Stimulated activated CD4-positive, alpha-beta T cell treated with anti-CD3 and anti-CD28 coated beads, Interleukin-15, amount 100 ng/mL, for 1 hour (primary cell): ENCODE measurements at places on chromosomes 12 and 14.

GRCh38 chr14:58488550-58488949 is 61.0 kb downstream of the KIAA0586 start:
- no peak for DNase-seq

- no peak for DNase-seq
These were observed 101.2 kb upstream of the EIF5 start for GRCh38 chr14:103232831-103233319.

DNA sequence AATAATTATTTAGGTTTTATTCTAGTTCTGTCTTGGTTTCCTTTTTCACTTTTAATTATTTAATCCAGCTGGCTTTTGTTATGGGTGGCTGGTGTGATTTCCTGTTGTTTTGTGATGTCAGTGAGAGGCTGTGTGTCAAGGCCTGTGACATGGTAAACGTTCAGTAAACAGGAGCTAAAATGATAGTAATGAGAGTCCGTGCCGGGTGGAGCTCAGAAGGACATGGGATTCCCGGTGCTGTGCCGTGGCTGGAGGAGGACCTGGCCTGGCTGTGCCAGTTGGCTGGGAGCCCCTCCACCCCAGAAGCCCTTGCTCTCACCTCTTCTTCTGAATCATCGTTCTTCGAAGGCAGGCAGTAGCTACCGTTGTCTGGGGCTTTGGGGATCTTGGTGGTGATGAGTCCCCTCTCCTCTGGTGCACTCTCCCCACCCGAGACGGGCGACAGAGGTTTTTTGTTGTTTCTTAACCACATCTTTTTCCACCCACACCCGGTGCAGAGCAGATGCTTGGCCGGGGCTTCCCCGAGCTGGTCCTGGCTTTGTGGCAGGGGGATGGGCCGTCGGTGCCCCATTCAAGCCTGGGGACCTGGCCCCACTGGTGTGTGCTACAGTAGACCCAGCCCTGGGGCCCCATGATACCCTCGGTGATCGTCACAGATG is 29.1 kb downstream of the SH2B3 start:
- peak; percentile 76 for DNase-seq

DNA sequence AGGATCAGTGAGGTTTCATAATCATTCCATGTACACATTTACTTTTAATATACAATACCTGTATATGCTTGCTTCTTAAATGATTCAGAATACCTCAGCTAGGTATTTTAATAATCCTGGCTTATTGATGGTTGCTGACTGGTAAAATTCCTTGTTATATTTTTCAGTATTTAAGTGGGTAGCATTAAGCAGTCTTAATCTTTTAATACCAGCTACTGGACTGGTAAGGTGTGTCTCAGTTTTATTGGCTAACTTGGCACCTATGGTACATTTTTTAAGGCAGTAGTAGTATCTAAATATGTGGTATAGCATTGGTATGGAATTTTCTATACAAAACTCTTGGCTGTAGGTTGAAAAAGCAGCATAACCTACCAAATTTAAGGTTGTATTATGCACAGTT is 96.6 kb downstream of the RAD52 start:
- DNase-seq: no peak

GRCh38 chr12:67251012-67251411 is 18.1 kb upstream of the CAND1 start:
- no peak for DNase-seq

- DNase-seq: no peak
These were observed 16.7 kb downstream of the PAH start for GRCh38 chr12:102900389-102900788.

GRCh38 chr12:127388985-127389384 is 878.0 kb upstream of the TMEM132C start:
- DNase-seq: no peak

- no peak for DNase-seq
These were observed 93.3 kb upstream of the HECTD1 start for GRCh38 chr14:31300883-31301282.

- DNase-seq: no peak
These were observed 3.7 kb downstream of the WNT5B start for GRCh38 chr12:1632702-1633101.

GRCh38 chr14:78417532-78417931 is 247.4 kb downstream of the NRXN3 start:
- no peak for DNase-seq

DNA sequence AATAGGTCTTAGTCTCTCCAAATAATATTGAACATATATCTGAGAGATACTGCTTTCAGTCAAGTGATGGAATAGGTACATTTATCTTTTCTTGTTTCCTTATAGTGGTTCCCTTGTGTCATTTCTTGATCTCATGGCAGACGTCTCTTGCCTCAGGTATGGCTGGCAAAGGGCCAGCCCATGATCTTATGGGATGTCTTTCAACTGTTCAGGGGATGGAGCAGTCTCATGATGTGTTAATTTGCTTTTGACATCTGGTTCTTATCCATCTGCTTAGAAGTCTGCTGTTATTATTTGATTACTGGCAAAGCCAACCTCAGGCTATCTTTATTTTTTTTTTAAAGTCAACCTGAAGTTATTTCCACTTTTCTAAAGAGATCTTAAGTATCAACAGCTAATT is 262.9 kb downstream of the TMEM117 start:
- no peak for DNase-seq

DNA sequence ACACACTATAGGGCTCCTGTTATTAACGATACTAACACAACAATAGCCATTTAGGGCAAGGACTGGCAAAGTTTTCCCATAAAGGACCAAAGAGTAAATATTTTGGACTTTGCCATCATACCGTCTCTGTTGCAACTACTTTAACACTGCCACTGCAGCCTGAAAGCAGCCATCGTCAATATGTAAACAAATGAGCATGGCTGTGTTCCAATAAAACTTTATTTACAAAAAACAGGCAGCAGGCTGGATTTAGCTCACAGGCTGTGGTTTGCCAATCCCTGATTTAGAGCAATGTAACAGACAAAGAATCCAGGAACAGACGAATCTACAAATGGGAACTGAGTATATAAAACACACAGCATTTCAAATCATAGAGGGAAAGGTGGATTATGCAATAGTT is 84.1 kb downstream of the FRMD6 start:
- DNase-seq: no peak

GRCh38 chr12:15982071-15982470 is 70.9 kb downstream of the DERA start:
- no peak for DNase-seq

DNA sequence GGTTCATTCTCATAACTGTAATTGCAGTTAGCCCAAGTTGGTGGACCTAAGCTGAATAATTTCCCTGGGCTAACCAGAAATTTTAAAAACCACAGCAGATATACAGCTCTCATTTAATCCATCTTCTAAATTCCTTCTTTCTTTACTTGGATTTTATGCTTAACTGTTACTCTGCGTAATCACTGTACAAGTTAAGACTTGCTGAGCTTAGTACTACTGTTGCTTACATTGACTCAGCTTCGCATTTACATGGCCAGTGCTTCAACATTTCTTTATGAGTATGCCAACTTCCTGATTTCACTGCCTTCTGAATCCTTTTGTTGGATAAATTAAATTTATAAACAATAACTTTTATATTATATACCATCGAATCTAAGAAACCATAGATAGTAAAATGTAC is 147.4 kb downstream of the SLC38A4 start:
- DNase-seq: no peak

DNA sequence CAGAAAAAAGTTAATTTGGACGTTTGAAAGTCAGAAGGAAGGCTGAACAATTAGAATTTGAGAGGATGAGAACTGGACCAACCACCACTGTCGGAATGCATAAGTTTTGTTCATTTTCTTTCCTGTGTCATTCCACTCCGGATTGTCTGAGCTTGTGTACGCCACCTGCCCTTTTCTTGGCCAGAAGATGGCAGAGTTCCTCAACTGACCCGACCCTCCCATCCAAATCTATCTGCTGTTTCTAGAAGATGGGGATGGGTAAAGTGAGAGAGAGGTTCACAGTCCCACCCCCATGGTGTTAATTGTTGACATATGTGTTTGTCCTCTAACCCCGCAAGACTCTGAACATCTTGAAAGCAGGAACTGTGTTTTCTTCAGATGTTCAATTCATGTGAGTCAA is 388.0 kb downstream of the VRK1 start:
- no peak for DNase-seq

DNA sequence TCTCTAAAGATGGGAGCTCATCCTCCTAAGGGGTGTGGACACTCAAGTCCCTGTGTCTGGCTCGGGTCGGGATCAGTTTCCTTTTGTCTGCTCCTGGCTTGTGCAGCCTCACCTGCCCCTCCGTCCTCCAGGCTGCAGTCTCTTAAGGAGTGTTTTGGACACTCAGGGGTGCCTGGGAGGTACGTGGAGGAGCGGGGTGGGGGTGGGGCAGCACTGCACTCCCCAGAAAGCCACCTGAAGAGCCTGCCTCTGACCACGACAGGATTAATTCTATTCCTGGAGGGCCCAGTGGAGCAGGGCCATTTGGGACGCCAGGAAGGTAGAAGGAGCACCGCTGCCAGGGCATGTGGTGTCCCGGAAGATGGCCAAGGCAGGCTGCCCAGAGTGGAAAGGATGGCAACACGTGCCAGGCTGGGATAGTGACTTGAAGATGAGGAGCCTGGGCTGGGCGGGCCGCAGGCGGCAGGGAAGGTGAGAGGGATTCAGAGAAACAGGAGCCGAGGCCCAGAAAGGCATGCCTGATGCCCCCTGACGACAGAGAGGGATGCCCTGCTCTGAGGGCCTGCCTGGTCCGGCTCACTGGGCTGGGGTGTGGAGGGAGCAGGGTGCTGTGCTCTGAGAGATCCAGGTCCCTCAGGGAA is 14.8 kb upstream of the LRTM2 start:
- DNase-seq: no peak

DNA sequence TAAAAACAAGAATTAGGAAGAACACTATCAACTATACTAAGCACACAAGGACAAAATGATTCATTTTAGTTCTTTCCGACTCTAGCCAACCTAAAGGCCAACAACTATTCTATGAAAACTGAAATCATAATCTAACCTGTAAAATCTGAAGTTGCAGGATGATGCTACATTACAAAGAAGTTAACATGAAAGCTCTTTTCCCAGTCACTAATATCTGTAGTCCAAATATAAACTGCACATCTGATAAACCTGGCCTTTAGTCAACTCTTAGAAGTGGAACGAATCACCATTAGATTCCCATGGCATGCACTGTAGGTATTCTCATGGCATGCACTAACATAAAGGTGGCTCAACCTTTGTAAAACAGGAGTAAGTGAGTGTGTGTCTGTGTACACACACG is 41.7 kb downstream of the BLTP3B start:
- DNase-seq: no peak

- no peak for DNase-seq
These were observed 1936.8 kb upstream of the SEL1L start for GRCh38 chr14:83470466-83470865.

DNA sequence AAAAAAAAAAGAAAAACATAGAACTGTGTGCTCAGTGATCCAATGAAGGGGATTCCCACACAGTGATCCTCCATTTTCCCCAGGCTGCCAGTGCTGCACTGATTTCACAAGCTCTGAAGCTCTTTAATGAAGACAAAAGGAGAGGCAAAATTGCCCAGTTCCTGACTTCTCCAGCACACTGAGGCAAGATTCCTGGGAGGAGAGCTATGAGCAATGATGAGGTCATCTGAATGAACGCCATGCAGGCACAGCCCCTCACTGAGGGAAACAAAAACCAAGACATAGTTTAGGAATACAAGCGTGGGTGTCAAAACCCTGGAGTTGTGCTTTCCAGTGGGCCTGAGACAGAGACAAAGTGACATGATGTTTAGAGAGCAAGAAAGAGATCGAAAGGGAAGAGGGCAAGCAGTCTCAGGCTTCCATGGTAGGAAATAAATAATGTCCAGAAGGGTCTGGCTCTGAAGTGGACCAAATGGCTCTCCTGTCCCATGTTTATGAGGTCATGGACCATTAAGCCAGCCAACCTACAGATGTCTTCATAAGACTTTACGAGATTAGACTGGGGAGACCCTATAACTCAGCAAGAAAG is 40.9 kb upstream of the SMUG1 start:
- no peak for DNase-seq

DNA sequence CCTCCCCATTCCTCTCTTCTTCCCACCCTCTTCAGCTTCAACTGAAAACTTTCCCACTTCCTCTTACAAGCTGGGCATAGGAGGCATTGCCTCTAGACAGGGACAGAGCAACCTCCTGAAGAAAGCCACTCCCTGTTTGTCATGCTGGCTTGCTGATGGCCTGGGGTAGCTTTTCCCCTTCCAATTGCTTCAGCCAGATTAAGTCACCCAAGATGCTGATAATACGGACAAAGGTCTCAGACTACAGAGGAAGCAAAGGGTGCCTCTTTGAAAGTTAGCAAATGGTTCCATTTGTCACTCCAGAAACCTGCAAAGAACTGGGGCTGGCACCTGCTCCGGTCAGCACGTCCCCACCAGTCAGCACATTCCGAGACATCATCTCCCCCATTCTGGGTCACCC is 6.0 kb downstream of the KRT2 start:
- no peak for DNase-seq

GRCh38 chr14:51680031-51680430 is 28.3 kb downstream of the FRMD6 start:
- no peak for DNase-seq

DNA sequence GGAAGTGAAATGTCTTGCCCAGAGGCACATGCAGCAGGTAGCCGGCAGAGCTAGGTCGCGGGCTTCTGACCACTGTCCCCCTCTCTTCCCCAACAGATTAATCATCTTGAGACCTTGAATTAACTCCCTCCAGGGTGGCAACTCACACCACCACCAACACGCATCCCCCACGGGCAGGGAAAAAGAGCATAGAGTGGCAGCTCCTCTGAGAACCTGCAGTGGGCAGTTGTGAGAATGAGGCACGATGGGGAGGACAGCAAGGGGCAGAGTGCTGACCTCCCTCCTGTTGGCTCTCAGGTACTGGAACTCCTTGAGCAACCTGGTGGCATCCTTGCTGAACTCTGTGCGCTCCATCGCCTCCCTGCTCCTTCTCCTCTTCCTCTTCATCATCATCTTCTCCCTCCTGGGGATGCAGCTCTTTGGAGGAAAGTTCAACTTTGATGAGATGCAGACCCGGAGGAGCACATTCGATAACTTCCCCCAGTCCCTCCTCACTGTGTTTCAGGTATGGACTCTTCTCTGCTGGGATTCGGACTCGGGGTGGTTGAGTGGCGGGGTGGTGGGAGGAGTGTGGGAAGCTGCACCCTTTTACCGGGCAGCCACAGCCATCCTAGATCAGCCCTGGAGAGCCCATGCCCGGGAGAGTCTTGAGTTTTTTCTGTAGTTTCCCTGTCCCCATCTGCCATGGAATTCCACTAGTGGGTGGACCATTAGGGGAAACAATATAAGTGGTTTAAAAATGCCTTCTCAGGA is 213.3 kb upstream of the FKBP4 start:
- DNase-seq: no peak

GRCh38 chr12:124453419-124454351 is 113.7 kb downstream of the NCOR2 start:
- DNase-seq: peak; percentile 55

GRCh38 chr14:33596211-33597080 is 354.4 kb downstream of the EGLN3 start:
- no peak for DNase-seq

- DNase-seq: no peak
These were observed 13.5 kb downstream of the BMP4 start for GRCh38 chr14:53942970-53943750.

DNA sequence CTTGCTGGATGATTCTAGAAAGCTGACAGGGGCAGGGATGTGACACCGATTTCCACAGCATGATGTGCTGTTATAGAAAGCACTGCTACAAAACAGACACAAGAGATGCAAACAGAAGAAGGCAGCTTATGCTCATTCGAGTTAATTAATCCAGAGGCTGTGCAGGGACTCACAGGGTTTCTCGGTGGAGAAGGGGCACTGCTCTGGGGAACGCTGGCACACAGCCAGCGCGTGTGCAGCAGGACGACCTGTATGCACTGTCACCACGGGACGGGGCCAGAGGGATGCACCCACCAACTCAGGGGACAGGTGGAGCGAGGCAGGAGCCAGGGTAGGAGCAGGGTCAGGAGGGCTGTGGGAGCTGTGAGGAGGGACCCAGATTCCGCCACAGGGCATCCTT is 143.5 kb downstream of the RIMBP2 start:
- DNase-seq: no peak
